ENCODE measurements at places on chromosomes 16 and 17.

DNA sequence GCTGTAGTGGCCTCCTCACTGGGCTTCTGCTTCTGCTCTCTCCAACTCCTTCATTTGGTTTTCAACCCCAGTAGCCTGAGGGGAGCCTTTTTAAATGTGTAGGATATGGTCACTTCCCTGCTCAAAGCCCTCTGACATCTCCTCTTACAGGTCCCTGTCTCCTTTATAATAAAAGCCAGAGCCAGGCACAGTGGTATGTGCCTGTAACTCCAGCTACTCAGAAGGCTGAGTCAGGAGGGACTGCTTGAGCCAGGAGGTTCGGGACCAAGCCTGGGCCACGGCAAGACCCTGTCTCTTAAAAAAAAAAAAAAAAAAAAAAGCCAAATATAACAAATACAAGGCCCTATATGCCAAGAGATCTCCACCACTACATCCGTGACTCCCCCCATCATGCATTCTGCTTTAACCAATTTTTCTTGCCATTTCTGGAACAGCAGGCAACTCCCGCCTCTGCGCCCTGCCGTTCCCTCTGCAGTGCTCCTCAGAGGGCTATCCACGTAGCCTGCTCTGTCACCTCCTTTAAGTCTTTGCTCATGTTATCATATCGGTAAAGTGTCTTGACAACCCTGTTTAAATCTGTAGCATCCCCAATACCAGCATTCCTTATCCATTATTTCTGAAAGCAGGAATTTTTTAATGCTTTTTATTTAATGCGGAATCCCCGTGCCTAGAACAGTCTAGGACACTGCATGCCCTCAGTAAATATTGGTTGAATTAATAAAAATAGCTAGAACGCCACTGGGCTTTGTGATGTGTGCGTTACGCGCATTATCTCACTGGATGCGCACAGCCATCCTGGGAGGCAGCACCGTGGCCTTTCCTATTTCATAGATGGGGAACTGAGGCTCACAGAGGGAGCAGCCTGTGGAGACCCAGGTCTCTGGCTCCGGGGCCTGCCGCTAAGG lies 9.5 kb downstream of the ZNF771 start:
- DNase-seq: no peak

DNA sequence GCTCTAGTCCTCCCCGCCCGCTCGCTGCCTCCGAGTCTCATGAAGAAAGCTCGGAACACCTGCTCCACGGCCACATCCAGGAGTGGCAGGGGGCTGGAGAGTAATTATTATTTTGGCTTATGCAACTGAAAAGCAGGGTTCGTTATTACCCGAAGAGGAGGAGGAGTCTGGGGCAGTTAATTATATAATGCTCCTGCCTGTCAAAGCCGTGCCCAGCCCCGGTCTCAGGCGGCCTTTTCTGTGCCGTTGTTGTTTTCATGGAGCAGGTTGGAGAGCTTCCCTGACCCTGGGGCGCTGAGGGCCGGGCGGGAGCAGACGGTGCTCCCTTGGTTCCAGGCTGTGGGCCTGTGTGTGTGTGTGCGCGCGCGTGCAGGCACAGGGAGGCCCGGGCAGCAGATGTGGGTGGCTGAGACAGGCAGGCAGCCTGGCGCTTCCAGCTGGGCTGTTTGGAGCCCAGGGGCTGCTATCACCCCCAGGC lies 2.4 kb downstream of the JPH3 start:
- DNase-seq: no peak

GRCh38 chr16:75929046-75929445 lies 202.8 kb upstream of the CPHXL start:
- DNase-seq: no peak

- DNase-seq: no peak
Measured at GRCh38 chr17:40284085-40284713, 3.5 kb upstream of the CDC6 start.

DNA sequence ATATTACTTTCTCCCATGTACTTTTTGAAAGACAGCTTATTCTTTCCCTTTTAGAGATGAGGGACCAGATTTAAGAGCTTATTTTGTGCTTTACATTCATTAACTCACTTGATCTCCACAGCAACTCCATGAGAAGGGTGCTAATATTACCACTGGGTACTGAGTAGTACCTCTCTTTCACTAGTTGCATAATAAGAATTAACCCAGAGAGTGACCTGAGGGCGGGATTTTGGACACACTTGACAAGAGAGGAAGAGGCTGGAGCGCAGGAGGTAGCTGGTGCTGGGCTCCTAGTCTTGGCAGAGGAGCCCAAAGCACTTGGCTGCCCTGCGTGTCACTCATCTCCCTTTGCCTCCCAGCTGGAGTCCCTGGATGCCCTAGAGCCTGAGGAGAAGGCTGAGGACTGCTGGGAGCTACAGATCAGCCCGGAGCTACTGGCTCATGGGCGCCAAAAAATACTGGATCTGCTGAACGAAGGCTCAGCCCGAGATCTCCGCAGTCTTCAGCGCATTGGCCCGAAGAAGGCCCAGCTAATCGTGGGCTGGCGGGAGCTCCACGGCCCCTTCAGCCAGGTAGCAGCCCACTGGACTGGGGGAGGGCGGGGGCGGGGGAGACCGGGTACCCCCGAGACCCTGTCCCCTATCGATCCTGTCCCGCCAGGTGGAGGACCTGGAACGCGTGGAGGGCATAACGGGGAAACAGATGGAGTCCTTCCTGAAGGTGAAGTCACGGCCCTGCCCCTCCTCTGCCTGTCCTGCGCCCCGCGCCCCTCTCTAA lies 1.7 kb upstream of the MAZ start:
- DNase-seq: peak; percentile 33

DNA sequence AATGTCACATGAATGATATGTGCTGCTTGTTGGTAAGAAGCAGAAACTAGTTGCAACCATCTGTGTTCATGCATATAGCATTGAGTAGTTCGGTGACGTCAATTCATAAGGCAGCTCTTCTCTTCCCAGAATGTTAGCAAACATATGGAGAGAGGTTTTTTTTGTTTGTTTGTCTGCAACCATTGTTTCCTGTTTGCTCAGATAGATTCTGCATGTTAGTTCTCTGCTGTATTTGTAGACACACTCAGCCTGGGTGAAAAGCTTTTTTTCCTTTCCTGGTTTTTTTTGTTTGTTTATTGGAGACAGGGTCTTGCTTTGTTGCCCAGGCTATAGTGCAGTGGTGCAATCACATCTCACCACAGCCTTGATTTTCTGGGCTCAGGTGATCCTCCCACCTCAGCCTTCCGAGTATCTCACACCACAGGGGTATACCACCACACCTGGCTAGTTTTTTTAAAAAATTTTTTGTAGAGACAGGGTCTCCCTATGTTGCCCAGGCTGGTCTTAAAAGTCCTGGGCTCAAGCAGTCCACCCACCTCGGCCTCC lies 16.7 kb downstream of the WSB1 start:
- DNase-seq: no peak

DNA sequence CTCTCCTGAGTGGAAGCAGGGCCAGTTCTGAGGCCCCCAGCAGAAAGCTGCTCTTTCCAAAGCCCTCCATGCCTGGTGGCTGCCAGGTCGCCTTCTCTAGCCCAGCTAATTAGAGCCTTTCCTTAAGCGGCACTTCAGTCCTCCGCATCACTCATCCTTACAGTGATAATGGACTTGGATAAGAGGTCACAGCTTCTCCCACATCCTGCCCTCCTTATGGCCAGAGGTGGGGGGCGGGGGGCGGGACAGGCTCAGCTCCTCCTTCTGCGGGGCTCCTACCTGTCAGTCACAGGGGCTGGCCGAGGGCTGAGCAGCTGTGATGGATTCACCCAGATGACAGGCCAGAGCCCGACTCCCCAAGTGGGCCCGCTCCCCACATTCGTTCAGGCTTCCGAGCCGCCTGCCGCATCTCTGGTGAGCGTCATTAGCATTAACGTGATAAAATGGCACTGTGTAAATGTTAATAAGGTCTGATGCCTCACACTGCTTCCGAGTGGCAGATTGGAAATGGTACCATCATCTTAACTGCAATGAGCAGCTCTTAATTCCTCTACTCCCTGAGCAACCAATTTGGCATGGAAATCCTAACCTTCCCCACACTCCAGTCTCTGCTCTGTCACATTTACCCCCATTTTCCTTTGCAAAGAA lies 41.3 kb downstream of the GRIN2C start:
- no peak for DNase-seq

- DNase-seq: no peak
Measured at GRCh38 chr17:58329035-58329809, 627 bp upstream of the TSPOAP1 start.

DNA sequence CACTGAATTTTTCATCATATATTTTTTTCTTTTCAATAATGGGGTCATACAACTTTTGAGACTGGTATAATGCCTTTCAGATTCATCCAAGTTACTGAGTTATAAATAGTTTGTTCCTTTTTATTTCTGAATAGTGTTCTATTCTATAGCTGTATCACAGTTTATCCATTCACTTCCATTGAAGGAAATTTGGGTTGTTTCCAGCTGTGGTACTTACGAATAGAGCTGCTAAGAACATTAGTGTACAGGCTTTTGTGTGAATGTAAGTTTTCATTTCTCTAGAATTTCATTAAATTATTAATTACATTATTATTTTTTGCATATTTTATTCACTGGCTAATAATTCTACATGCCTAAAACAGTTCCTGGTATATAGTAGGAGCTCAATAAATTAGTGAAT lies 52.9 kb downstream of the SNTB2 start:
- DNase-seq: no peak

- DNase-seq: no peak
Measured at GRCh38 chr17:45031231-45032173, 19.9 kb downstream of the DCAKD start.

GRCh38 chr17:45646288-45646988 lies 137.7 kb upstream of the CRHR1 start:
- DNase-seq: no peak

- DNase-seq: peak; percentile 57
Measured at GRCh38 chr17:74212913-74213791, at the start of gene TTYH2. TSS of gene TTYH2 (plus strand) at chr17:74213571. CDS start at chr17:74213588, 17 bp downstream.

GRCh38 chr16:53565296-53565863 lies 62.4 kb upstream of the AKTIP start:
- DNase-seq: no peak

GRCh38 chr17:12227547-12227946 lies 206.9 kb downstream of the MAP2K4 start:
- no peak for DNase-seq

- DNase-seq: no peak
Measured at GRCh38 chr16:48629531-48629930, 19.6 kb upstream of the N4BP1 start.

GRCh38 chr17:54863176-54863575 lies 37.5 kb upstream of the TOM1L1 start:
- no peak for DNase-seq

GRCh38 chr16:4691666-4692412 lies 1.5 kb upstream of the NUDT16L1 start:
- no peak for DNase-seq

Measured in NCI-H1105 (cell line).